HuH-7 (cell line): ENCODE measurements at places on chromosomes 3 and 15.

GRCh38 chr3:167882057-167882667 is 146.6 kb downstream of the SERPINI1 start:
- no peak for DNase-seq

GRCh38 chr15:70379134-70379533 is 281.4 kb upstream of the TLE3 start:
- DNase-seq = no peak

GRCh38 chr15:94671858-94672532 is 440.6 kb downstream of the MCTP2 start:
- no peak for DNase-seq

GRCh38 chr15:70741677-70742293 is 21.6 kb downstream of the UACA start:
- no peak for DNase-seq

- no peak for DNase-seq
Observed at GRCh38 chr3:150729682-150730360, 26.1 kb upstream of the ERICH6 start.

DNA sequence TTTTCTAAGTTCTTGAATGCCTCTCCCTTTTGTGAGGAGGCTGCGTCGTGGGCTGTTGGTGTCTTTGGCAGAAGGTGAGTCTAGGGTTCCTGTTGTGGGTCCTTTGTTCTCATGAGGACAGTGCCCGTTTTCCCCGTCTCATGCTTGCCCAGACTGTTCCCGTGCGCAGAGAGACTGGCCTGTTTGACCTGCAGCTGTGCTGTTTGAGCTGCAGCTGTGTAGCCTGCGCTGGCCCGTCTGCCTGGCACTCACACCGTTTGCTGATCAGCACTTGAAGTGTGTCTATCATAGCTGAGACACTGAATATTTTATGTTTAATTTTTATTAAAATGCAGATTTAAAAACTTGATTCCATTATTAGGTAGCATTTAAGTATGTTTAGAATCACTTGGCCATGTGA is 9.9 kb downstream of the GOLGA6L2 start:
- DNase-seq = no peak

GRCh38 chr3:42263354-42264346 is 2.3 kb downstream of the CCK start:
- DNase-seq = no peak

DNA sequence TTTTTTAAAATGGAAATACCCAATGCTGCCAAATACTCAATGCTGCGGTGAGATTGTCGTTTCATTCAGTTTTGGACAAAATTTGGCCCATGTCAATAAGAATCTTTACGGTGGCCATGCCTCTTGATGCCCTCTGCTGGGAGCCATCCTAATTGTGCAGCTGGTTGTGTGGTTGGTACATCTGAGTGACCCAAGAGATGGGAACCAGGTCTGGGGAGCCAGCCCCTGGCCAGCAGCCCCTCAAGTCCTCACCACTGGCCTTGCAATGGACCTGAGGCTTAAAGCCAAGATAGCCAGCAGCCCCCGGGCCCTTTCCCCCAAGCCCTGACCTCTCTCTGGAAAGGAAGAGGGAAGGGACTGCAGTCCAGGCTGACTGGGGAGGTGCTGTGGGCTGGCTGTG is 36.4 kb upstream of the ESYT3 start:
- DNase-seq = no peak

DNA sequence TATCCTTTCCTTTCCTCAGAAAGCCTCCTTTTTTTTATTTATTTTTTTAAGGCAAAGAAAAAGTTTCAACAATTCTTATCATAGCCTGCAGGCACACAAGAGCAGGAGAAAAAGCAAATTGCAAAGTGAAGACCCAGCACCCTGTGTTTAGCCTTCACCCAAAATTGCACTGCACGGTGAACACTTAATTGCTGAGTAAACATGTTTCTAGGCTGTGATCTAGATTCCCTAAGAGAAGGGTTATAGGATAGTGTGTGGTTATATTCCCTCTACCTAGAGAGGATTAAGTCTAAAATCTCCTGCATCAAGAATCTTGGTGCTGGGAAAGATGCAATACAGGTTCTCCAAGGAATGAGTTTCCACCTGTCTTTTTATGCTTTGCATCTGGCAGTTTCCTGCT is 70.2 kb upstream of the BFSP2 start:
- no peak for DNase-seq

DNA sequence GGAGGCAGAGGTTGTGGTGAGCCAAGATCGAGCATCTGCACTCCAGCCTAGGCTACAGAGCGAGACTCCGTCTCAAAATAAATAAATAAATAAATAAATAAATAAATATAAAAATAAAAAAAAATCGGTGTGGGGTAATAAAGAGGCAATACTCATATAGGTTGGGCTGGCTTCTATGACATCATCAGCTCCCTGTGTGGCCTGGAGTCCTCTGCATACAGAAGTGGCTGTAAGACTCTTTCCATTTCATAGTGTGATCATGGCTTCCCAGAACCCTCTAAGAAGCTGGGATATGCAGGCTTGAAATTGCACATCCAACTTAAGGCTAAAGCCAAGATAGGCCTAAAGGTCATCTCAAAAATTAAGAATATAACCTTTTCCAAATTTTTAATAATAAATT is 101.6 kb downstream of the ZIC4 start:
- DNase-seq = no peak

GRCh38 chr15:45802140-45802539 is 167.3 kb downstream of the SQOR start:
- DNase-seq = no peak

- no peak for DNase-seq
Observed at GRCh38 chr3:159928666-159929065, 60.0 kb upstream of the IL12A start.

- no peak for DNase-seq
Observed at GRCh38 chr3:82824491-82824890, 1063.0 kb upstream of the GBE1 start.

DNA sequence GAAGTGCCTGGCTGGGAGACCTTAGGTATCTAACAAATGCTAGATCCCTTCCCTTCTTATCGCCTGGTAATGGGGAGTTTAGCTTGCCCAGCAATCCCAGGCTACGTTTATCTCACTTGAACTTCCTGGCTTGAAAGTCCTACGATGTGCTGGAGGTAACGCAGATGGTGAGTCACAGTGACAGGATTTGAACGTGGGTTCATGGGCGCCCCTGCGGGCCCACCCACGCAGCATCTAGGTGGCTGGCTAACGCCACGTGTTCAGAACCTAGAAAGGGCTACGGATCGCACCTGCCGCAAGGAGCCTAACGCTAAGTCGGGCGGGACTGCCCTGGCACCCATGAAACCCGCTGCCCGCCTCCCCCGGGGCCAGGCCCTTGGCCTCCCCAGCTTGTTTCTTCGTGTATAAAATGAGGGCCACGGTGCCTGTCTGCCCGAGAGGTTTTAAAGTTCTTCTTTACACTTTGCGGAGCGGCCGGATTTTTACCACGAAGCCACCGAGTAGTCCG is 600 bp upstream of the USP3 start:
- no peak for DNase-seq

GRCh38 chr15:80915472-80915871 is 74.1 kb downstream of the MESD start:
- no peak for DNase-seq

DNA sequence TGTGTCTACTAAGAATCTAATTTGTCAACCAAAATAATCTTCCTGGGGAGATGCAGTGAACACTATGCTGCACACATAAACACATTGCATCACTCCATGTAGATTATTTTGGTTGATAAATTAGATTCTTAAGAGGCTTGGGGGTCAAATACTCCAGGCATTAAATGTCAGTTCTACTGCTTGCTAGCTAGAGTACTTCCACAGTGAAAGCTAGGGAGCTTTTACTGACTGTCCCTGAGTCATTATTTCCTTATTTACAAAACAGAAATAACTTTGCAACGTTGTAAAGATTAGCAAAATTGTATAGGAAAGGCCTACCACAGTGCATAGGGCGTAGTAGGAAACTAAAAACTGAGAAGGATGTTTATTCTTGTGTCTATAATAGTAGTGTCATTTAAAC is 12.9 kb upstream of the TMC3 start:
- no peak for DNase-seq

GRCh38 chr15:26771168-26771567 is 1.7 kb downstream of the GABRB3 start:
- DNase-seq = no peak

DNA sequence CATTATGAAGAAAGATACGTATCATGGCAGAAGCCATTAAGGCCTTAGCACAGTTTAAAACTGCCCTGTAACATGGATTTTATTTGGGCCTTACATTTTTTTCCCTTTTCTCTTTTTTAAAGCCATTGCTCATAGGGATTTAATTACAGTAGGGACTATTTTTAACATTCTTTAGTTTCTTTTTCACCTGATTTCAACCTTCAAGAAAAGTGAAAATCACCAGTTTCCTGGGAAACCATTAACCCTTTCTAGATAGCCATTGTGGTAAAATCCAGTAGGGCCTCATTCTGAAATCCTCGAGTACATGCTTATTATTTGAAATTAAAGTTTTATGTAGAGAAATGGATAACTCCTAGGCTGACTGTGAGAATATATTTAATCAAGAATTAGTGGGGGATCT is 3.1 kb downstream of the SPRED1 start:
- DNase-seq = no peak

DNA sequence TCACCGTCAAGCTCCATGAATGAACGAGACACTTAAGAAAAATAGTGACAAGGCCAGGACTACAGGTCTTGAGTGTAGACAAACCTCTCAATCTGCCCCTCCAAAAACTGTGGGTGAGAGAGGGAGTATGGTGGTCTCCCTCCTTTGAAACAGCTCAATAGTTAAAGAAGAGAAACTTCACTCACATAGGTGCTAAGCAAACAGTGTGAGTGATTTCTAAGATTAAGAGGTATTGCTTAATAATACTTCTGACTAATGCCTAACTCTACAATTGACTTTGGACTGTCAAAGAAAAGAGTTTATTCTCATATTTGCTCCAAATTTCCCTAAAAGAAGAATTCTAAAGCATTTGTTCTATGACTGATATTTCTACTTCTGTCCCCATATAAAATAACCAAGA is 17.0 kb upstream of the TMEM108 start:
- no peak for DNase-seq

GRCh38 chr3:86711634-86712033 is 279.3 kb downstream of the VGLL3 start:
- DNase-seq = no peak

GRCh38 chr15:34620142-34620541 is 36.7 kb upstream of the GOLGA8B start:
- no peak for DNase-seq

- DNase-seq = peak; percentile 15
Observed at GRCh38 chr3:142117056-142117851, 32.1 kb downstream of the TFDP2 start.

- no peak for DNase-seq
Observed at GRCh38 chr15:36921484-36922091, 178.8 kb downstream of the MEIS2 start.

- DNase-seq = no peak
Observed at GRCh38 chr15:56927816-56928215, 9.4 kb downstream of the TCF12 start.

DNA sequence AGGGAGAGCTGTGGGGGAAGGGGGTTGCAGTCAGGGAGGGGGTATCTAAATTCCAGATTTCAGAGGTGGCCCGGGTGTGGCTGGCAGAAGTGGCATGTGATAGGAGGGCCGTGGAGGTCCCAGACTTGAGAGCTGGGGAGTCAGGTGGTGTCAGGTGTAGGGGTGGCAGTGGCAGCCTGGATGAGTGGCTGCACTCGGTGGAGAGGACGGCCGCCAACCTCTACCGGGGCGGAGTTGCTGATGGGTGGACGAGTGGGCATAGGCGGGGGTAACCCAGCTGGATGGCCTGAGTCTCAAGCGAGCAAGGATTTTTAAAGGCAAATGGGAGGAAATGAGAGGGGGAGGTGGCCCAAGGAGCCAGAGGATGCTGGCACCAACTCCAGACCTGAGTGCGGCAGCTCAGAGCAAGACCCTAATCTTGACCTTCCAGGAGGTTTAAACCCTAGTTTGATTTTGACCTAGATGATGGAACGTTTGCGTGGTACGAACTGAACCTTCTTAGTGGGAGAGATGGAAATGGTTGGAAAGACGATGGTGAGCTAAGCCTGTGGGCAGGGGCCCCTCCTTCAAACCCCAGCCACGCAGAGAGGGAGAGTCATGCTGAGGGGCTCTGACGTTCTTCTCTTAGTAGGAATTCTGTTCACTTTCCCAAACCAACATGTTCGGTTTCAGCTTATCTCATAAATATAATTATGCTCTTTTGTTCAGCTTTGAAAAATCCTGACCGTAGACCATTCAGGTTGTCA is 8.0 kb downstream of the TRAK1 start:
- no peak for DNase-seq

GRCh38 chr3:73516631-73517030 is 108.1 kb downstream of the PDZRN3 start:
- no peak for DNase-seq

DNA sequence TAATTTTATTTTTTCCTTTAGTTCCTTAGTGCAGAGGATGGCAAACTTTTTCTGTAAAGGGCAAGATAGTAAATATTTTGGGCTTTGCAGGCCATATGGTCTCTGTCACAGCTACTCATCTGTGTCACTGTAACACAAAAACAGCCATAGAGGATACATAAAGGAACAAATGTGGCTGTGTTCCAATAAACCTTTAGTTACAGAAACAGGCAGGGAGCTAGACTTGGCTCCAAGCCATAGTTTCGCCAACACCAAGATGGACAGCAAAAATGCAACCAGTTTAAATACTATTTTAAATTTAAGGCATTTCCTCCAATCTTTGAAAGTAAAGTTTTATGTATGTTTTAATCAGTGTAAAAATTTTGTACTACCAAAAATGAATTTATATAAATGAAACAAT is 753.4 kb downstream of the FHIT start:
- DNase-seq = no peak

DNA sequence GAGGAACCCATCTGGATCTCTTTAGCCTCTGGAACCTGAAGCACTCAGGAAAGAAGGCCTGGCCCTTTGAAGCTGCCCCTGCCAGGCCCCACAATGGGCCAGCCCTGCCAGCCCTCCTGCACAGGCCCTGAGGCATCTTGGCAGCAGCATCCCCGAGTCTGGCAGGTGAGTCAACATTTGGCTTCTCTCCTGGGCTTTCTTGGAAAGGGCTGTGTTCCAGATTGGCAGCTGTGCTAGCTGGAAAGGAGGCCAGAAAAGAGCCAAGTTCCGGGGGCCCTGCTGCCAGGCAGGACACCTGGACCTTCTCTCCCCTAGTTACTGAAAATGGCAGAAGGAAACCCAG is 187.2 kb downstream of the SHQ1 start:
- DNase-seq = no peak

- DNase-seq = no peak
Observed at GRCh38 chr3:175029828-175030227, 170.7 kb downstream of the NAALADL2 start.

DNA sequence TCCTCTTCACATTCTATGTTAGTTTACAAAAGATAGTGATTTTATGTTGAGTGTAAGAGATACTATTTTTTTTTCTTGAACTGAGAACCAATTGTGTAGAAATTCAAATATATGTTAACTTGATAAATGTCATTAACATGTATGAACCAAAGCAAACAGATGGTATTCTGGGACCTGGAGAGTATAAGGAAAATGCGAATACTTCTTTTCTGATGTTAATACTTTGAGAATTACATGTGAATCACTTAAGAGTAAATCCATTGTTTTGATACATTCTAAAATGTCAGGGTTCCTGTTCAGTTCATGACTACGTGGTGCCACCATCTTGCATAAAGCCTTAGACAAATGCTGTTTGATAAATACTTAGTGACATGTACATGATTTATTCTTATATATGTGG is 541.3 kb downstream of the FGF12 start:
- no peak for DNase-seq
